Activated CD8-positive, alpha-beta memory T cell treated with anti-CD3 and anti-CD28 coated beads for 4 hours (primary cell): ENCODE measurements at places on chromosomes 4 and X.

DNA sequence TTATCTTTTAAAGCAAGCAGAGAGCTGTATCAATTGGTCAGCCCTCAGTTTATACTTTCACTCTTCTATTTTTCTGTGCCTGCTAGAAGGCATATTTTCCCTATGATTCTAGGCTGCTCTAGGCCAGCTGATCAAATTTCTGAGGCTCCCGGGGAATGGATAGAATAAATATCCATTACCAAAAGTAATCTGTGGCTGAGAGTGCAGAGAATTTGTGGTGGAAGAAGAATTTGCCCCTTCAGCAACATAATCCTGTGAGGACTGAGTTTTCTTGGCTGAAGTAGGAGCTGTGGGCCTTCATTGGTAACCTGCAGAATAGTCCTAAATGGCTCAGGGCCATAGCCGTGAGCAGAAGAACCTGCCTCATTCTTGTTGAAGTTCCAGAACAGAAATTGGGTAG, 314.6 kb upstream of the CASK start:
- no peak for DNase-seq

- DNase-seq = no peak
Observed at GRCh38 chr4:165992283-165992682, 119.2 kb downstream of the TLL1 start.

GRCh38 chr4:186904101-186904500, 180.4 kb upstream of the FAT1 start:
- no peak for DNase-seq

GRCh38 chrX:31165241-31166035, 93.6 kb upstream of the FTHL17 start:
- no peak for DNase-seq

DNA sequence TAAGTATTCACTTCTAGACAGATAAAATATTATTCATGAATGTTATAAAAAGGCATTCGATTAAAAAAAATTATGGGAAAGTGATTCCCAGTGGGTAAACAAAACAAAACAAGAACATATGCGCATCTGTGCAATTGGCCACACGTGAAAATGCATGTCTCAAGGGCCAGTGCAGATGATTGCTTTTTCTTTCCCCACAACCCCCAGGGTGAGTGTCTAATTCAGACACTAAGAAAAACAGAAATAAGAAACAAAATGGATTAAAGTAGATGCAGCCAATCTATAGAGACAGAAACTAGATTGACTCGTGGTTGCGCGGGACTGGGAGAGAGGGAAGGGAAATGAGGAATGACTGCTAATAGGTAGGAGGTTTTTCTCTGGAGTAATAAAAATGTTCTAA, 49.5 kb downstream of the GPM6A start:
- DNase-seq = no peak

DNA sequence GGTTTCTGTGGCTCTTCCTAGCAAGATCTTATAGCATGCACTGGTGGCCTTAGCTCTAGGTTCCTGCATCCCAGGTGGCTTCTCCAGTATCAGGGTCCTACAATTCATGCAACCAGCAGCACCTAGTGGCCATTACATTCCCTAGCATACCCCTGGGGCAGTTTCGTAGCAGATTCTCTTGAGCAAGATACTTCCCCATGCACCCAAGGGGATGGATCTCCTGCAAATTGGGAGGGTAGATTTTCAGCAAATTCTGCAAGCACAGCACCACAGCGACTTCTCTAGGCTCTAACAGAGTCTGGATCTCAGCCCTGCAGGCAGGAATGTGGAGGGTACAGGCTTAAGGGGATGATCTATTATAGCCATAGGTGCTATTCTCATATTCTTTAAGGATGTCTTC, 13.1 kb upstream of the SLC9B1 start:
- DNase-seq = no peak

DNA sequence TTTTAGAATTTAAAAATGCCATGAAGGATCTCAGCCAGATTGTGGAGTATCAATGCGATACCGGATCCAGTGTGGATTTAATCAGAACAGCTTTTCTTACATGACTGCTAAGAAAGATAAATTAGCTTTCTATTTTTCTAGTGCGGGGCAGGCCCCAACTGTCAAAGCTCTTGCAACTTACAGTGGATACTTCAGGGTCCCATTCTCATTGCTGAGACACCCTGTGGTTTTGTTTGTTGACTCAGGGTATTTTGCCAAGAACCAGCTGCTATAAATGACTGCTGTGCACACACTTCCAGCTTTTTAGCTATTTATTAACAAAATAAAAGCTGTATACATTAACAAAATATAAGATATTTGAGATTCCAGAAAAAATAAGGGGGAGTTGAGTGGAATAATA, 166.4 kb downstream of the DCLK2 start:
- DNase-seq = no peak

GRCh38 chr4:160864253-160864652, 1299.5 kb downstream of the FSTL5 start:
- no peak for DNase-seq

DNA sequence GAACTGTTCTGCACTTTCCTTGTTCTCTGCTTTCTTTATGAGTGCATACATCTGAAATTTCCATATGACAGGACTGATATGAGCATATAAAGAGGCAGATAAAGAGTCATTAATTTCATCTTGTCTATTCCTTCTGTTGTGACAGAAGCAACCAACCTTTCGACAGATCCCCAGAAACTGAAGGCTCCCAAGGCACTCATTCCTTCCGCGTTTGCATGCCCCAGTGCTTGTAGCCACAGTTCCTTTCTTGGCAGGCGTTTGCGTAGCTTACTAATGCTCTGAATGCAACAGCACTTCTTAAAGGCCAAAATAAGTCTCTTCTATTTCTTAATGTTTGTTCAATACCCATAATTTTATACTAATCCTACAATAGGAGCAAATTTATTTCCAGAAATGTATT, 94.0 kb upstream of the TBL1X start:
- no peak for DNase-seq

DNA sequence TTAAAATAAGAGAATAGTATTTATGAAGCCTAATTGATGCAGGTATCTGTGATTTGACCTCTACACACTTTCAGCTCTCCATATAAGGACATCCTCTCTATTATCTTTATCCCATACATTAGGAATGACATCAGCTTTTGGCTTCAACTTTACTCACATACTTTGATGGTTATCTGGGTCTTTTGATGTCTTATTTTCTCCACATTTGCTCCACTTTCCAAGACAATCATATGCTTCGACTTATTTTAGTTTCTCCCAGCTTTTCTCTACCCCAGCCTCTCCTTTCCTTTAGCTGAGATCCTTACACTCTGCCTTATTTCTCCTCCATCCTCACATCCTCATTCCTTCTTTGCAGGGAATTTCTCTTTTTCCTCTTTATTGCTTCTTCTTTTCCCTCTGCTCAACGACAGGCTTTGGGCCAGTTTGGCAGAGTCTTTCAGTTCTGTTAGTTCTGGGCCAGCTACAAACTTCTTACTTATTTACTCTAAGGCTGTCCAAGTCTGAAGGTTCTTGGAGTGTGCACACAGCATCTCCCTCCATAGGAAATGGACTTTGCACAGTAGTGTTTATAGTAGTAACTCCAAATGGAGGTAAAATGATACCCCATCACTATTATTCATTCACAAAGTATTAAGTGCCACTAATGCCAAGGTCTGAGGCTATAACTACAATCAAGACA, 50.5 kb downstream of the SLC4A4 start:
- DNase-seq = no peak

GRCh38 chr4:931194-931959, 739 bp downstream of the GAK start:
- no peak for DNase-seq

DNA sequence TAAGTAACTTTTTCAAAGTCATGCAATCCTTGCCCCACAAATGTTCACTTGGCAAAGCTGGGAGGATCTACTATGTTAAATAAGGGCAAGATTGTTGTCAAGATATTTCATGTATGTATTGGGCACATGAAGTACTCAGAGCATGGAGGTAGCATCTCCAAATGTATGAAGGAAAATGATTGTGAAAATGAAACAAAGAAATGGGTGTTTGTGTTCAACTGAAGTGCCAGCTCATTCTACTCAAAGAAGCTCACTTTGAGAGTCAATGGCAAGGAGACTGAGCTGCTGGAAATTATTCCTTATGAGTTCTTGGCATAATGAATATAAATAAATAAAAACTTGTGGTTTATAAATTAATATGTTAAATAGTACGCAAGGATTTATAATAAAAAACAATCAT, 124.5 kb upstream of the ARSJ start:
- no peak for DNase-seq

- DNase-seq = no peak
Observed at GRCh38 chrX:71910986-71911730, 513 bp downstream of the NHSL2 start.

DNA sequence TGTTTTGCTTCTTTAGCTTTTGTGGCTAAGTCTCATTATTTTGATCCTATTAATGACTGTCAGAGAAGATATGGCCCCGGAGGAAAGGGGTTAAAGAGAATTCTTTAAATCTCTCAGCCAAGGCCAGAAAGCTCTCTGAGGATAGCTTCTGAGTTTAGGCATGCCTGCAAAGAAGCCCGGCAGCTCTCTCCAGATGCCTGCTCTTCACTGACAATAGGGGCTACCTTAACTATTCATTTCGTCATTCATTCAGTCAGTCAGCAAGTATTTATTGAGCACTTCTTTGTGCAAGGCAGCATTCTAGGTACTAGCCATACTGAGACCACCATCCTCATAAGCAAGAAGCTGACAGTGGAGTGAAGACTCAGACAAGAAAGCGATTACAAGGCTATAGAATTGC, 34.0 kb upstream of the BMP15 start:
- no peak for DNase-seq

DNA sequence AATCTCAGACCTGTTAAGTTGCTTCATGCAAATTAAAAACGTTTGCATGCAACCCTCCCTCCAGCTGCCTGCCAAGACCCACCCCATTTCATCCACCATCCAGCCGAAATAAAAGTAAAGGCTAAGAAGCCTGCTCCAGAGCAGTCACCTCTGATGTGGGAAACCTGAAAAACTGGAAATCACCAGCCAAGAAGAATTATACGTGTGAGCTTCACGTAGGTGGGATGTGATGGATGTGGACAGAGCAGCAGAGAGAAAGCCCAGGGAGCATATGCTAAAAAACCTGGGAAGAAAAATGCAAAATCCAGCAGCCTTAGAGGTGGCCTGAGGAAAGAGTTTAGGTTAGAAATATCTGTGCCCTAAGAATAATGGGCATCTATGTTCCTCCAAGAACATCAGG, 160.6 kb upstream of the STS start:
- no peak for DNase-seq

DNA sequence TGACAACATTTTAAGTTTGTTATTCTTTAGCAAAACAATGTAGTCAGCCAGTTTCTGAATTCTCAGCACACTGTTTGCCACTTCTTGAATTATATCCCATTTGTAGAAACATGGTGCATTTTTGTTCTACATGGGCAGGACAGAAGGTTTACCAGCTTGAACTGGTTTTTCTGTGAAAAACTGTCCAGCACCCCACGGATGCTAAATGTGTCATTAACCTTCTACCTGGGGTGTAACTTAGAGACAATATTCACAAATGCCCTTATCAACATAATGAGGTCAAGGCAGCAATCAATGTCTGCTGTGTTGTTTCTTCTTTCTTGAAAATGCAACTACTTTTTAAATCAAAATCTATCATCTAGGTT, 702.6 kb downstream of the CENPC start:
- DNase-seq = no peak

DNA sequence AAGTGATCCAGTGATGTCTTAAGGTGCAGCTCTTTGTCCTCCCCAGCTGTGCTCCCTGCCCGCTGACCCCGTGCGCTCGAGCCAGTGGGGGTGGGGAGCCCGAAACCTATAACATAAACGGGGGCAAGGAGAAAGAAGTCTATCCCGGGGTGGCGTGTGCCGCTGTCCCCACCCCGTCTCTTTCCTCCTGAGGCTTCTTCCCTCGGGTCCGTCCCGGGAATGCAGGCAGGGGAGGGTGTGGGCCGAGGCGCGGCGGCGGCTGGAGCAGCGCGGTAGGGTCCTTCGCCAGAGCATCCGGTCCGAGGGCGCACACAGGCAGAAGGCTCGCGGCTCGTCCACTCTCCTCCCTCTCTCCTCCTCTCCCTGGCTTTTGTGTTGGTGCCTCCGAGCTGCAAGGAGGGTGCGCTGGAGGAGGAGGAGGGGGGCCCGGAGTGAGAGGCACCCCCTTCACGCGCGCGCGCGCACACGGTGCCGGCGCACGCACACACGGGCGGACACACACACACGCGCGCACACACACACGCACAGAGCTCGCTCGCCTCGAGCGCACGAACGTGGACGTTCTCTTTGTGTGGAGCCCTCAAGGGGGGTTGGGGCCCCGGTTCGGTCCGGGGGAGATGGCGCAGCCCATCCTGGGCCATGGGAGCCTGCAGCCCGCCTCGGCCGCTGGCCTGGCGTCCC, at the start of gene RAB33A:
TSS of gene RAB33A (plus strand) at position 517 of the 681 bp plus-strand sequence. CDS start at position 618, 101 bp downstream.
- no peak for DNase-seq

GRCh38 chr4:95417531-95417930, 131.2 kb downstream of the UNC5C start:
- DNase-seq = no peak

DNA sequence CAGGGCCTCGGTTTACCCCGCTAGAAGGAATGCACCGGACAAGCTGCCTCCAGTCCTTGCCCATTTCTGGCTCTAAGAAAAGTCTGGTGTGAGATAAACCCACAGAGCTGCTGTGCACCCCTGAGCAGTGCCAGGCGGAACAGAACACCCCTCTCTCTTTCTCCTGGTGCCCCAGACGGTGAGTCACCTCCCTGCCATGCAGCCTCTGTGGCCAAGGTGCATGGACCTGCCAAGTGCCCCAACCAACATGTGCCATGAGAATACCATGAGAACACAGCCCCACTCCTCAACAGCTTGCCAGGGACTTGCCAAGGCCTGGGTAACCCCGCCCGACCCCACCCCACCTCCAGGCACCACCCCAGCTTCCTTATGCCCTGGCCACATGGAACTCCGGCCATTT, 47.7 kb upstream of the MAN2B2 start:
- no peak for DNase-seq

DNA sequence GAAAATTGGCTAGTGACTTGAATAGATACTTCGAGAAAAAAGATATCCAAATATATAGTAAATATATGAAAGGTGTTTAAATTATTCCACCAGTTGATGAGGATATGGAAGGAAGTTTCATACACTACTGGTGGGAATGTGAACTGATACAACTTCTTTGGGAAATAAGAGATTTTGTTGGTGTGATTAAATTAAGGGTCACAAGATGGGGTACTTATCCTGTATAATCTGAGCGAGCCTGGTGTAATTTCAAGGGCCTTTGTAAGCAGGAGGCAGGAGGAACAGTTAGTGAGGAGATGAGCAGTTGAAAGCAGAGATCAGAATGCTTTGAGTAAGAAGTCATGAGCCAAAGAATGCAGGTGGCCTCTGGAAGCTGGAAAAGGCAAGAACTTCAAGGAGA, 192.2 kb downstream of the KCTD8 start:
- no peak for DNase-seq

- DNase-seq = peak; percentile 10
Observed at GRCh38 chrX:65985922-65986588, 53.8 kb downstream of the VSIG4 start.

DNA sequence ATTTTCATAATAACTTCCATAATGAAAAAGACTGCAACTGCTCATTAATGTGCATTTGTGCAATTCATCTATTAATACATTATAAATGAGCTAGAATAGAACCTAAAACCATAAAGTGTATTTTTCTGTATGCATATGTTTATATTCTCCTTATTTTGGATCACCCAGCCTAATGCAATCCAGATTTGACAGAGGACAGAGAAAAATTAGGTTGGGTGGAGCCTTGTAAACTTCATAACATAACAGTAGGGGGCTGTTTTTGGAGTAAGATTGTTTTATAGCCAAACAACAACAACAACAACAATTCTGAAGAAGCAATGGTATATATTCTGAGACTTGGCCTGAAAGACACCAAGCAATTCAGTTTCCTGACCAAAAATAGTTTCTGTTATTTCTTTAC, 615.3 kb upstream of the SLIT2 start:
- DNase-seq = no peak
